ENCODE measurements at places on chromosomes 13 and 19.

GRCh38 chr19:16519230-16519687, 23.0 kb downstream of the CHERP start:
- DNase-seq: no peak

- peak; percentile 16 for DNase-seq
Measured at GRCh38 chr19:970695-971094, 13.4 kb upstream of the WDR18 start.

DNA sequence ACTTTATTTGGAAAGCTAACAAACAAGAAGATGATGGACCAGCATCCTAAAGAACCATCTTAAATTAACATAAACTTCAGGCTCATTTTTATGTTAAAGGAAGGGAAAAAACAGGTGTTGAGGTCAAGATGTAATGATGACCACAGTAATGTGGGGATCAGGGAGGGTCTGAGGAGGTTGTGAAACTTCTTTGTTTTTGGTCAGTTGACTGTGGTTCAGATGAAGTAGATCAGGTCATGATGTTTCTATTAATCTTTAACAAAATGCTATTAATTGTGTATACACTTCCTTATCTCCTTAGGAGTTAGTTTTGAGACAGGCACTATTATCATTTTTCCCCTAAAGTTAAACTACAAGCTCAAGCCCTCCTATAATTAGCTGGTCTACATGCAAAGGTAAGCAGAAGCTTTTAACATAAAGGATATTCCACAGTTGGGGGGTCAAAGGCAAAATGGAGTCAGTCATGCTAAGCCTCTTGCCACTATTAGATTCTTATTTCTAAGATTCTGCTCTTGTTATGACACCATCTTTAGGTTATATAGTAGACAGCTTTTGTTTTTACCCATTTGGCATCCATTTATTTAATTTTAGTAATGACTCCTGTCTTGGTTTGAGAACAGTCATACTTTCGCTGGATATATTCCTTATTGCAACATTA, 800.1 kb upstream of the PCDH9 start:
- no peak for DNase-seq

- DNase-seq: no peak
Measured at GRCh38 chr13:69458013-69458412, 649.6 kb upstream of the ATXN8OS start.

DNA sequence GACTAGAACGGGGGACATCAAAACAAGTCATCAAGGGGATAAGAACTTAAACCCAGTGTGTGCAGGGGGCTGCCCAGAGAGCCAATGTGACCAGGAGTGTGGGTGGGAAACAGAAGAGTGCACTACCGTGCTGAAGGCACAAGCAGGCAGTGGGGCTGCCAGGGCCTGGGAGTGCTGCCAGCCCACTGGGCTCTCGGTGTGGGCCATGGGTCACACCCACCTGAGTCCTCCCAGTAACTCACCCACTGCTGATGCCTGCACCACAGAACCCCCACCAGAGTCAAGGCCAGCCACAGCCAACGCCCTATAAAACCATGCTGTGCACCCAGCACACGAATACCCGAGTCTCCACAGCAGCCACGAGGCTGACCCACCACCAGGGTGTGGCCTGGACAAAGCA, 8.5 kb downstream of the MED26 start:
- DNase-seq: no peak

DNA sequence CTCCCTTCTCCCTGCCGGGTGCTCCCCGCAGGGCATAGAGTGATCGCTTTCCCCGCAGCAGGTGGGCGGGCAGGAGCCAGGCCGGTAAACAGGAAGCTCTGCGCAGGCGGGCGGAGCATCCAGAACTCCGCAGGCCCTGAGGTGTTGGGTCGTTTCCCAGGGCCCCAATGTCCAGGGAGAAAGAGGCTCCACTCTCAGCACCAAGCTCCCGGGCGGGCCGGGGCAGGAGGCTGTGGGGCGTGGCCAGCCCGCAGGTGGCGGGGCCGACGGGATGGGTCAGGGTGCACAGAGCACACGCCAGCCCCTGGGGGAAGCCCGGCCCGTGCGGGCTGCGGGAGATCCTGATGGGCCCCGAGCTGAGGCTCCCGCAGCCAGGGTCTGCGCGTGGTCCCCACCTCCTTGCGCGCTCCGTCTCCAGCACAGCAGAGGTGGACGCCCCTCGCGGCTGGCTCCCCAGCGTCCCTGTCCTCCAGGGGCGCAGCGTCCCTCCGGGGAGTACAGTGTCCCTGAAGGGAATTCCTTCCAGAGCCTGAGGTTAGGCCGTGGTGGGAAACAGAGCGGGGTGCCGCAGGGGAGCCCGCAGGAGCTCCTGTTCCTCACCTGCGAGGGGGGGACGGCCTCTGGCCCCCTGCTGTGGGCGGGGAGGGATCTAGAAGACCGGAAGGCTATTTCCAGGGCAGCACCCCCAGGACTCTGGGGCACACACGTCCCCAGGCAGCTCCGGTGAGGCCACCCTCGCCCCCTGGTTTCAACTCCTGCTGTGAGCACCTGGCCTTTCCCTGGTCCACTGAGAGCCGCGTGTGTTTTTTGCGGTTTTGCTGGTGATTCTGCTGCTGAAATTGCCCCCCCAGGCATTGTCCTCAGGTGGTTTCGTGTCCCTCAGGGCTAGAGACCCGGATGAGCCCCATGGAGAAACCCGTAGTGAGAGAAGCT, 12.2 kb downstream of the PIP5K1C start:
- DNase-seq: no peak

Data from femur (tissue), 1 donor.